ENCODE measurements at places on chromosomes 6 and 20. TPM values are rescaled to one million over a fixed set of nuclear protein-coding genes. Genes with fewer than 3 reads are reported as not detected.

Gene EYA4
- 5.7 TPM for total RNA-seq

Gene C6orf15
- 4.7 TPM for total RNA-seq

Gene ERVFRD-1
- total RNA-seq, result 0.10 TPM

- DNase-seq, result no peak
Measured at GRCh38 chr6:139277161-139277560, 14.6 kb downstream of the TXLNB start.

GRCh38 chr20:51512645-51513044, 29.9 kb downstream of the NFATC2 start:
- DNase-seq, result no peak

- DNase-seq, result peak; percentile 40
Measured at GRCh38 chr20:15760001-15760621, 813.1 kb downstream of the KIF16B start.

DNA sequence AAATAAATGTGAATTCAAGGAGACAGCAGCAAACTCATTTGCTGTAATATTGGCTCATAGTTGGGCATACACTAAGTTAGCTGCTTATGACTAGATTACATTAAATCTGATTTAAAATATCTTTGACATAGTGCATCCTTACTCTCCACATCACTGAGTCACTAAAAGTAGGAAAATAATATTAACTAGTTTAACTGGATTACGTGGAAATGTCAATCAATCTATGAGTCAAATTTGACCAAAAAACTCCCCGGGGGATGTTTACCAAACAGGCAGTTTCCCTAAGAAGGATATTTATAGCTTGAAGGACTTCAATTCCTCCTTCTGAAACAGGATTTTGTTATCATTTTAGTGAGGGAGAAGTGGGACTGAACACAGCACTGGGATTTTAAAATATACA, 366.5 kb downstream of the ESR1 start:
- no peak for DNase-seq

DNA sequence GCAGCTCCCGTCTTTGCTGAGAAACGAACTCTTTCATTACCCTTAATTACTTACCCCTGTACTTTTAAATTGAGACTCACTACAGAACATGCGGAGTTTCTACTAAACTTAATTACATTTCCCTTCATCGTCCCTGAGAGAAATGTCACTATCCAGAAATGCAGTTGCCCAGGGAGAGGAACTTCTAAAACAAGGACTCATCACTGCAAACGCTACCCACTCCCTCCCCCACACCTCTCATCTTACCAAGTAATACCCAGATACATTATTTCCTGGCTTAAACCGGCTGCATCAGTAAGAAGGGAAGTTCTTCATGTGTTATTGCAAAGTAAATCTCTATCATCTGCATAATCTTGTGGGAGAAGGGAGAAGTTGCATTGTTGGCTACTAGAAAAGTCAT, 138.3 kb downstream of the IPCEF1 start:
- DNase-seq, result no peak

- DNase-seq, result no peak
Measured at GRCh38 chr20:51811042-51811355, 8.7 kb upstream of the SALL4 start.

GRCh38 chr20:14544688-14545087, 207.3 kb upstream of the FLRT3 start:
- no peak for DNase-seq

GRCh38 chr6:1641343-1641885, 31.7 kb downstream of the FOXC1 start:
- no peak for DNase-seq

- DNase-seq, result no peak
Measured at GRCh38 chr20:60272790-60273189, 314.6 kb downstream of the CDH26 start.

DNA sequence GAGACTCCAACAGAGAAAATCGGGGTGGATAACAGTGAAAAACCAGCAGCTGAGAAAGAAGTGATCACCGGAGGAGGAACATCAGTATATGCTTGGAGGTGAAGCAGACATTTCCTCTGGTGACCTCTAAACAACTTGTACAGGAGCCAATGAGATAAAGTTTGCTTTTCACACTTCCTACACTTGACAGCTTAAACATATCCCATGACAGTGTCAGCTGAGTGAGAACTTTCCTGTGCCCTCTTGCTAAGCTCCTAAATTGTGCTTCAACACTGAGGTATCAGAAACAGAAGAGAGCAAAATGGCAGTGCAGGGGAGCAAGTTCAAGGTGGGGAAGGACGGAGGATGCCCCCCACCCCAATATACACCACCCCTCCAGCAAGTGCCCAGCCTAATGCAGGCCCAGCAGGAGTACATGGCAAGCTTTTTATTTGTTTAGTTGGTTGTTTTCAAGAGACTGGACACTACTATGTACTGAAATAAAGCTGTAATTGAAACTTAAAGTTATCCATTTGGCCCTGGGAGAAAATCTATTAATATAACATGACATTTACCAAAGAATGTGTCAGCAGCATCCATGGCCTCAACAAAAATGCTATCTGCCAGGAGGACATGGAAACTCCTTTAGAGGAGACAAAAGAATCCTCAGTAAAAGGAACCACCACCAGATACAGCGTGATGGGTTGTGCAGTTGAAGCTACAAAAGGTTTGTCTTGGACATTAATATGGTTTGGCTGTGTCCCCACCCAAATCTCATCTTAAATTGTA, 540.2 kb downstream of the PRKN start:
- DNase-seq, result no peak

- peak; percentile 25 for DNase-seq
Measured at GRCh38 chr20:34052414-34052813, 58.7 kb downstream of the RALY start.

Data from skin of body (tissue), 3 donors.